Activated T-helper 17 cell treated with anti-CD3 and anti-CD28 coated beads, Interleukin-2, amount 50 U/mL, for 72 hours (primary cell): ENCODE measurements at places on chromosomes 12 and 14. TPM values are rescaled to one million over a fixed set of nuclear protein-coding genes. Genes with fewer than 3 reads are reported as not detected.

Gene INHBE
- not detected for total RNA-seq

Gene CYP27B1
- 14.7 TPM for total RNA-seq

Gene PCED1B
- 31.0 TPM for total RNA-seq

Gene COX8C
- not detected for total RNA-seq

Gene DPF3
- total RNA-seq: 0.30 TPM

Gene TTC9
- 4.7 TPM for total RNA-seq

Gene CYP46A1
- total RNA-seq: 0.16 TPM

Gene EFS
- not detected for total RNA-seq

Gene KERA
- total RNA-seq: not detected

Gene IL26
- total RNA-seq: 8.0 TPM

Gene TMEM233
- not detected for total RNA-seq

Gene SLC39A2
- total RNA-seq: 0.30 TPM

DNA sequence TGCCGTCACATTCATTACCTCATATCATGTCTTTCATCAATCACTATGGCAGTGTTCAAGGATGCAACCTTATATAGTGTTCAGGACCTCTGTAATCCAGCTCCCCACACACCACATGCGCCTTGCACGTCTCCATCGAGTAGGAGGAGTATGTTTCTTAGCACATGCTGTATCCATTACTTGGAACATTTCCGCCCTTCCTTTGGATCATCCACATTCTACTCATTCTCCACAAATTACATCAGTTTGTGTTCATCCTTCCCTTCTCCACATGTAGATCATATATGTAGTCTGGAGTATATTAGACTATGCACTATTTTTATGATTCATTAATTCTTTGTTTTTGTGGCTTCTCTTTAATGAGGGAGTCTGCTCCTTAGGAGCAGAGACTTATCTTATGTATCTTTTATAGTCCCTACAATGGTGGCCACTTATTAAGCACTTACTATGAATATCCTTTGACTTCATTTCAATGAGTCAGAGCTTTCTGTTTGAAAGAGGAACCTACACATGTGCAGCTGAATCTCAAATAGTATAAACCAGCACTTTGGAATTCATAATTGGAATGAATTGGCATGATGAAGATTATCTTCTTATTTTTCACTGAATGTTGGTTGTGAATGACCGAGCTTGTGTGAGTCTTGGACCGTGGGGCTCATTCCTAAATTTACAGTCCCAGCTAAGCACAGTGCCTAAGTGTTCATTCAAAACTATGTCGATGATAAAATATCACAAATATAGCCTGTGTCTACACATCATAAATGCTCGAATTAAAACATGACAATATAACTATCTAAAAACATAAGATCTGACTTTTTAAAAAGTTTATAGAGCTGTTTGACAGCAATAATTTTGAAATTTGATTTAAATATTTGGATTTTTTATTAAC is 30.2 kb upstream of the NPAS3 start:
- no peak for ATAC-seq

DNA sequence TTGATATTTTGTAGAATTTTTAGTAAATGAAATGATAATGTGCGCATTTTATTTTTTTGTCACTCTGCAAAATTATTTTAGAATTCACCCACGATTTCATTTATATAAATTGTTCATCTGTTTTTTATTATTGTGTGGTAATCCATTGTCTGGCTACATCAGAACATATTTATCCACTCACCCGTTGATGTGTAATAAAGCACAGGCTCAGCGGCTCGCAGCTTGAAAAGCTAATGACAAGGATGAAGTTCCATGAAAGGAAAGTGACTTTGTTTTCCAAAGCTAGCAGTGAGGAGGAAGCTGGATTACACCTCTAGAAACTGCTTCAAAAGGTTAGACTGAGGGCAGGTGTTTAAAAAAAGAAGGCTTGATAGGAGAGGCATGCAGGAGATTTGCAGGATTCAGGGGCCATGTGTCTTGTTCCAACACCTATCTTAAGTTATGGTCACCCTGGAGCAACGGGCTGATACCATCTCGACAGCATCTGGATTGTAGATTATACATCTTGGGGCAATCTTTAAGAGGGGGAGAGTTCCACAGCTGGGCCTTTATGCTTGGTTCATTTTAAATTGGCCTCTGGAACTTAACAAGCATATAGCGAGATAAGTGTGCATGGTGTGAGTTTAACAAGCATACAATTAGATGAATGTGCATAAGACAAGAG is 194.1 kb downstream of the TMTC3 start:
- ATAC-seq: no peak

DNA sequence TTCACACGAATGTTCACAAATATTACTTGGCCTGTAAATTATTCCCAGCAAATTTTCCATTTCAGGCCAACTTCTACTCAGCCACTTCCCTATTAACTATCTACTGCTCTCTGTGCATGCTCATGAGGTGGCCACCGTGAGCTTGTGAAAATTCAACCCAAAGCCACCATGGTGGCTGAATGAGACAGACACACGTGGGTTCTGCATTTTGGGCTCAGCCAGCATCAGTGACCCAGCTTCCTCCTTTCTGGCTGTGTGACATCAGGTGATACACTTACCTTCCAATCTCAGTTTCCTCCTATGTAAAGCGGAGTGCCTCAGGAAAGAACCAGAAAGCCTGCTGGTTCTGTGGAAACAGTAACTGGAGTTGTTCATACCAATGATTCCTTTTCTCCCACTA is 175.8 kb downstream of the FOXN3 start:
- ATAC-seq: no peak

- no peak for ATAC-seq
Observed at GRCh38 chr12:51700887-51701286, 109.9 kb downstream of the SCN8A start.

DNA sequence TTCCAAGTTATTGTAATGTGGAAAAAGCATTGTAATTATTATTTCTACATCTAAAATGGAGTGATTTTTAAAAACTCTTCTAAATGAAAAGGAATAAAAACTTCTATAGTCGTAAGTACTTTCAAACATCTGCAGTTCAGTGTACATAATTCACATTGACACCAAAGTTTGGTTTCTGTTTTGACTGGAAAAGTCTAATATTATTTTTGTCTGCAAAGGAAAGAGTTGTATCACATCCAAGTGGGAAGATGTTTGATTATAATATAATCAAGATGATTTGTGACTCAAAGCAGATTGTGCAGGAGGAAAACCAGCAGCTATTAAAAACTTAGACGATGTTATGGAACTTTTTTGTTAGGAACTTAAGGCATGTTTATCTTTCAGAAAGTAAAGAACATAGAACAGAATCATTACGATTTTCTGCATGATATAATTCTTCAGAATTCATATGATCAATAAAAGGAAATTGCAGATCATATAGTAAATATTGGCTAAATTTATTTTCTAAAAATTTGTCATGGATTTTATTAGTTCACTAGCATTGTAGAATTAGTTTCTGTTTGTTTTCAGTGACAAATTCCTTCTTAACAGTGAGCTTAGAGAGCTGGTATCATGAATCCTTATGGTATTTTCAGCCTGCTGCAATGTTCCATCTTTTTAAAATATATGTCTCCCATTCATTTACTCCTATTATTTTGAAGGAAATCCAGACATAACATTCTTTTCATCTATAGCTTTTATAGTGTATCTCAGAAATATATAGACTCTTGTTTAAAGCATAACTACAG is 145.8 kb downstream of the MIPOL1 start:
- no peak for ATAC-seq

DNA sequence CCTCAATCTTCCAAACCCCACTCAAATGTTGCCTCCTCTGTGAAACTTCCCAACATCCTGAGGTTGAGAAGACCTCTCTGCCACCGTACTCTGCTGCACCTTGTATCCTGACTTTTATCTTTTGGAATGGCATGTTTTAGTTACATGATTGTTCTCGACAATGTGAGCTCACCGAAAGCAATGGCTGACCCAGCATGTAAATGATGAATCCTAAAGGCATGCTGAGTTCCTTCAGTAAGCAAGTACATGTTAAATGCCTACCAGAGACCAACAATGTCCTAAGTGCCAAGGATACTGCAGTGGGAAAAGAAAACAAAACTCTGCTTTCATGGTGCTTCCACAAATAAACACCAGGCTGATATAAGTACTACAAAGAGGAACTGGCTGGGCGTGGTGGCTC is 13.7 kb downstream of the PPP1R13B start:
- ATAC-seq: no peak

- no peak for ATAC-seq
Observed at GRCh38 chr14:57928732-57929131, 62.8 kb upstream of the SLC35F4 start.

- ATAC-seq: no peak
Observed at GRCh38 chr12:91171476-91171875, 11.1 kb downstream of the DCN start.

DNA sequence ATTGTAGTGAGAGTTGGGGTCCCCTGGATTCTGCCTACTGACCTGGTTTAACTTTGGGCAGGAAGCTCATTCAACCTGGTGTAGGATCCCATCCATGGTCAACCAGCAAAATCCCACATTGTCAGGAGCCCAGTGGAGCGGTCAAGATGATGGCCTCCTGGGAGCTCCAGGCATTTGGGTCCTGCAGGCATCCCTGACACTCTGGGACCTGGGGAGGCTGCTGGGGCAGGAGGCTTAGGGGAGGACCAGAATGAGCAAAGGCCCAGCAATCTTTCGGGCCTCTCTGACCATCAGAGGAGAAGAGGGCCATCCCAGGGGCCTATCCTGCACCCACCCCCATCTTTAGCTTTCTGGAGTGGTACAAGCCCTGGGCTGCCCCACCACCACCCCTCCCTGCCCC is 104.0 kb downstream of the PRMT8 start:
- no peak for ATAC-seq

- no peak for ATAC-seq
Observed at GRCh38 chr12:48947727-48948126, 9.6 kb downstream of the ARF3 start.

DNA sequence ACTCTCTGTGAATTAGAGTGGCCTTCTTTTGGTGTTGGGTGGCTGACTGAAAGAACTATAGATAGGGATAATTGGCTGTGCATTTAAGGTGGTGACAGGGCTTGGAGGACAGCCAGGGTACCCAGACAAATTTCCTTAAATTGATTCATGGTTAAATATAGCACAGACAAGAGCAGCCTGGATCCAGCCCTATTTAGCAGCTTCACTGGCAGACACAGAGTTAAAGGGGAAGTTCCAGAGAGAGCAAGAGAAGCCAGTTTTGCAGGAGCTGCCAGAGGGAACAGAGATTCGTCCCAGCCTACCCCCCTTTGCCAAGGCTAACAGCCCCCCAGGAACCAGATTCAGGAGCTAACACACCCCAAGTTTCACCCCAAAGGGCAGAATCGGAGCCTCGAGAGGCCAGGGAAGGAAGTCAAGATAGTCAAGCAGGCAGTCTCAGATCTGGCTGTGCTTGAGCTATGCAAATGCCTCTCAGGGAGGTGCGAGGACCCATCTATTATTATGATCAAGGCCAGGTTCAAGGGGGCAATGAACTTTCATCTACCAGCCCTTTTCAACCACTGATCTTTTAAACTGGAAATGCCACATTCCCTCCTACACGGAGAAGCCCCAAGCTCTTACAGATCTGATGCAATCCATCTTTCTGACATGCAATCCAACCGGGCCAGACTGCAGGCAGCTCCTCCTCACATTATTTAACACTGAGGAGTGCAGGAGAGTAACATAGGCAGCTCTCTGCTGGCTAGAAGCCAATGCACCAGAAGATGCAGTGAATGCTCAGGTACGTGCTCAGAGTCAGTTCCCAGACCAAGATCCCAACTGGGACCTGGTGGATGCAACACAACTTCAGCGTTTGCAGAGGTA is 58.2 kb downstream of the DHRS2 start:
- ATAC-seq: no peak

- no peak for ATAC-seq
Observed at GRCh38 chr14:90555126-90556011, 158.5 kb downstream of the CALM1 start.

- ATAC-seq: no peak
Observed at GRCh38 chr12:104182621-104183378, 32.8 kb upstream of the TXNRD1 start.

DNA sequence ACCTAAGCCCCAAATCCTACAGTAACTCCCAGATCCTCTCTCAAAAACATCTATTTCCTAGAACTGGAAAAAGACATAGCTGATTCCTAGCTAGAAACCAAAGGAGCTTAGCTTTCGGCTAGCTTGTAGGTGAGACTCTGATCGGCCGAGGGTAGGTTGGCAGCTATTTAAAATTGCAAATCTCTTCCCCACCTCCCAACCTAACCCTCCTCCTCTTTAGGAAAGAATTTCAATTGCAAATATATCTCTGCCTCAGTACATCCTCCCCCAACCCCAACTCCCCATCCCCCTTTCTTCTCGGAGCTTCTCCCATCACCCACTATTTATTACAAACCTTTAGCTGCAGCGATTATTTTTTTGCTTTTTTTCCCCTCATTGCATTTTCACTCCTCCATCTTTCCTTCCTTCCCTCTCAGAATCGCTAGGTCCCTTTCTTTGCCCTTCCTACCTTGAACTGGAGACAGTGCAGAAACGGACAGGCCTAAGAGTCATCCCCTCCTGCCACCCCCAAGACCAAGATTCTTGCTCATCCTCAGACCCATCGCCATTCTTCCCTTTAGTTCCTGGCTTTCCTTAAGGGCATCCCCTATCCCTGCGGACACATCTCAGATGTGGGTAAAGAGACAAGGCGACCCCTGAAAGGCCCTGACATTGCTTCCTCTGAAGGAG is 13.4 kb downstream of the ZFHX2 start:
- ATAC-seq: no peak

- ATAC-seq: peak; percentile 91
Observed at GRCh38 chr12:9626821-9627220, 19.1 kb upstream of the KLRB1 start.

DNA sequence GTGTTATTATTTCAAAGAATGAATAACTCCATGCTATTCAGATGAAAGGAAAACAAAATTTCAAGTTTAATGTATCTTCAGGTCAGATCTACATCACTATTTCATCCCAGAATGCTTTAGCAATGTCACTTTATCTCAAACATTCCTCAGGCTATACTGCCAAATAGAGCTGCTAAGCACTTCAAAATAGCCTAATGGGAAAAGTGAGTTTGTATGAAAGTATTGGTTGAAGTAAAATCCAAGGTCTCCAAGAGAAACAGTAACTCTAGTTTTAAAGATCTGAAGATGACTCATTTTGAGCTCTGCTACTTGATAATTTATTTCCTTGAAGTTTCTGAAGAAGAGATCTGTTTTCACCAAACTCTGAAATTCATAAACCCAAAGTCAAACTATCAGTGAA is 466.2 kb upstream of the FOXG1 start:
- no peak for ATAC-seq

- ATAC-seq: peak; percentile 89
Observed at GRCh38 chr12:121872546-121873215, 14.0 kb upstream of the HPD start.

- peak; percentile 85 for ATAC-seq
Observed at GRCh38 chr14:96698960-96699539, 98.1 kb upstream of the VRK1 start.
